Kidney (tissue), 22 donors: ENCODE measurements at places on chromosomes 16 and 17. TPM values are rescaled to one million over a fixed set of nuclear protein-coding genes. Genes with fewer than 3 reads are reported as not detected.

Gene SLC5A11
- 1.2 TPM for total RNA-seq

Gene SGCA
- total RNA-seq: 4.2 TPM

Gene PSMC5
- total RNA-seq: 145 TPM

Gene ATP2A3
- total RNA-seq: 52.1 TPM

Gene TBC1D3G
- total RNA-seq: not detected

Gene TBC1D3C
- not detected for total RNA-seq

Gene MYH13
- not detected for total RNA-seq

Gene VTN
- total RNA-seq: 0.98 TPM

Gene SLC47A1
- 26.0 TPM for total RNA-seq

Gene LITAFD
- total RNA-seq: not detected

Gene KRT28
- total RNA-seq: not detected

Gene PTGES3L
- 0.85 TPM for total RNA-seq

Gene ACSM2A
- 59.3 TPM for total RNA-seq

Gene CMTM3
- 22.9 TPM for total RNA-seq

Gene UMOD
- 65.7 TPM for total RNA-seq

Gene HERPUD1
- 209 TPM for total RNA-seq

Gene KRT36
- not detected for total RNA-seq

Gene ALOX12
- not detected for total RNA-seq

Gene CCDC200
- total RNA-seq: not detected

Gene CENPN
- total RNA-seq: 4.1 TPM

Gene CACNG4
- 0.31 TPM for total RNA-seq

Gene PIRT
- total RNA-seq: not detected

Gene CLEC3A
- not detected for total RNA-seq

Gene SEPTIN12
- total RNA-seq: not detected

Gene WNT3
- total RNA-seq: 0.38 TPM

Gene CD7
- 9.2 TPM for total RNA-seq

Gene AGRP
- not detected for total RNA-seq

Gene CTRB2
- total RNA-seq: not detected

Gene KRTAP2-1
- not detected for total RNA-seq

Gene SCGB1C2
- total RNA-seq: not detected

Gene TBC1D3L
- 15.9 TPM for total RNA-seq
